ENCODE measurements at places on chromosomes 4 and X. TPM values are rescaled to one million over a fixed set of nuclear protein-coding genes. Genes with fewer than 3 reads are reported as not detected.

The VCX3A gene
- total RNA-seq, result not detected

The S100G gene
- not detected for total RNA-seq

The MAPK10 gene
- 265 TPM for total RNA-seq

The EFHC2 gene
- total RNA-seq, result 1.9 TPM

The TCEAL9 gene
- total RNA-seq, result 36.5 TPM

The NPY2R gene
- 1.2 TPM for total RNA-seq
